Choroid plexus epithelial cell (primary cell): ENCODE measurements at places on chromosomes 12 and 14.

- DNase-seq: no peak
Observed at GRCh38 chr12:3333583-3333982, 157.4 kb upstream of the PRMT8 start.

DNA sequence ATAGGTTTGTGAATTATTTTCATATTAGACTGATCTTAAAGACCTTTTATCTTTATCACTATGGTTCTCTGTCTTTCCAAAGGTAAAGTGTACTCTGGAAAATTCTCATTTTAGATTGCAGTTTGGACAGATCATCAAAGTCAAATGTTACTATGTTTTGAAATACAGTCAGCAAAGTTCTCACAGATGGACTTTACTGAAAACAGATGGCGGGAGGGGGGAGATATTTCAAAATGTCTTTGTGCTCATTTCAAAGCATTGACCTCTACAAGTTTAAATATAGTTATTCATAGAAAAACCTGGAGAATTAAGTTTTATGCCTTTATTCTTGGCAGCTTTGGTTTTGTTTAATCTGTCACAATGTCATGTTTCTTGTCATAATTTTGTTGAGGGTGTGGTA, 51.8 kb upstream of the LRTM2 start:
- DNase-seq: no peak

GRCh38 chr12:115002434-115002833, 318.5 kb upstream of the TBX3 start:
- no peak for DNase-seq

- DNase-seq: no peak
Observed at GRCh38 chr14:74194506-74195274, 44.6 kb upstream of the VSX2 start.

DNA sequence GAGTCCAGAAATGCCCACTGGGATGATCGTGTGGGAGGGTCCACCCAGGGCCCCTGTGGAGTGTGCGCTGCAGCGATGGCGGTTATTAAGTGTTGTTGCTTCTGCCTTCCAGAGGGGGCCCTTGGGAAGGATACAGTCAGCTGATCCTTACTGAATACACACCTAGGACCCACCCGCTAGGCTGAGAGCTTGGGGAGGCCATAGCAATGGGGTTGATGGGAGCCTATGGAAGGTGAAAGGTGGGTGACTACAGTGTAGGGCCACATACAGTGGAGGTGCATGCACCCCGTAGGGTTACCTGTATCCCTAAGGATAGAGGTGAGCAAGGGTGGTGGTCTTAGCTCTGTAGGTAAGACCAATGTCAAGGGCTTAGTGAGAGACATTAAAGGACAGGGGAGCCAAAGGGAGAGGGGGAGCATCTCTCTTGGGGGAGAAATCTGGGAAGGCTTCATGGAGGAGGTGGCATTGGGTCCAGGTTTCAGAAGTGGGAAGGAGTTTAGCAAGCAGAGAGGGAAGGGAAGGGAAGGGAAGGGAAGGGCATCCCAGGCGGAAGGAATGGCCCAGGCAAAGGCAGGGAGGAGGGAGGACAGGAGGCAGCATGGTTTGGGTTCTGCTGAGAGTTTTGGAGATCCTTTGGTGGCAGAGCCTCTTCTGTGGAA, 73.1 kb upstream of the RIN3 start:
- no peak for DNase-seq

- no peak for DNase-seq
Observed at GRCh38 chr12:71870416-71870815, 30.9 kb downstream of the TBC1D15 start.

DNA sequence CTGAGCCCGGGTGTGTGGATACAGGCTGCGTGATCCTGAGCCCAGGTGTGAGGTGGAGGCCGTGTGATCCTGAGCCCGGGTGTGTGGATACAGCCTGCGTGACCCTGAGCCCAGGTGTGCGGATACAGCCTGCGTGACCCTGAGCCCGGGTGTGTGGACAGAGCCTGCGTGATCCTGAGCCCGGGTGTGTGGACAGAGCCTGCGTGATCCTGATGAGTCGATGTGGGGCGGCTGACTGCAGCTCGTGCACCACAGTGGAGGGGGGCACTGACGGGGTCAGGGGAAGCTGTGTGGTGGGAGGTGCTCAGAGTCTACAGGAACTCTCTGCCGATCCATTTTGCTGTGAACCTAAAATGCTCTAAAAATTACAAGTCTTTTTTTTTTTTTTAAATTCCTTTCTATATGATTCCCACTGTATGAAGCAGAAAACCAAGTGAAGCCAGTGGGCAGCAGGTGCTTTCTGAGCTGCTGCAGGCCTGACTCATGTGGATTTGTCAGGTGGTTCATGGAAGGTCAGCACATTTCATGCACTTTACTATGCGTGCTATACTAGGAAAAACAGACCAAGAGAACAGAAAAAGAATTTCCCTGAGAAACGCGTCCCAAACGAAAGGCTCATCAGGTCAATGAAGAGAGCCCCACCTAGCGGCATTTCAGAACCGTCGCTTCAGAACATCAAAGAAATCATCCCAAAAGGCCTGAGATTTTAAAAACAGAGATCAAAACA, 19.3 kb downstream of the BRF1 start:
- DNase-seq: peak; percentile 88

GRCh38 chr14:67559639-67560038, 26.5 kb downstream of the PLEKHH1 start:
- DNase-seq: peak; percentile 11

DNA sequence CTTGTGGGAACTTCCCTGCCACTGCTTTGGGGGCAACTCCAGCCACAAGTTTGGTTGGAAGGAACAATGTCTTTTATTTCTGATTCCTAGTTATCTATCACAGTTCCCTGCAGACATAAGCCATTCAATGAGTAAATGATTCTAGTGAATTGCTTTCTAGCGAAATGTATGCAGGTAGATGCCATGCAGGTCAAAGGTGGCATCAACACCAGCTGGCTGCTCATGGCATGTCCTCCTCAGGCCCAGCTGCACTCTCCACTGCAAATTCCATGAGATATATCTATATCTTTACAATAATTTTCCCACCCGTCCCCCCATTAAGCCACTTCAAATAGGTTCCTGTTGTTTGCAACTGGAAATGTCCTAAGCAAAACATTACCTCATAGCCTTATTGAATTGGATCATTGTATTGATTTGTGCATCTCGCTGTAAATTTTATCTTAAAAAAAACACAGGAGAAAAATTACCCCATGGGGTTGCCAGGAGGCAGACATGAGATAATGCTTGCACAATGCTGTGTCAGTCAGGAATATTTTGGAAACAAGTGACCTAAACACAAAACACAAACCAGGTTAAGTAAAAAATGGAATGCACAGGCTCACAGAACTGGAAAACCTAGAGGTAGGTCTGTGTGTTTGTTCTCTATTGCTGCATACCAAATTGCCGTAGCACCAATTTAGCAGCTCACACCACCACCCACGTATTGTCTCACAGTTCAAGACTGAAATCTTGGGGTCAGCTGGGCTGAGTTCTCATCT, 32.8 kb upstream of the TXNRD1 start:
- peak; percentile 65 for DNase-seq

DNA sequence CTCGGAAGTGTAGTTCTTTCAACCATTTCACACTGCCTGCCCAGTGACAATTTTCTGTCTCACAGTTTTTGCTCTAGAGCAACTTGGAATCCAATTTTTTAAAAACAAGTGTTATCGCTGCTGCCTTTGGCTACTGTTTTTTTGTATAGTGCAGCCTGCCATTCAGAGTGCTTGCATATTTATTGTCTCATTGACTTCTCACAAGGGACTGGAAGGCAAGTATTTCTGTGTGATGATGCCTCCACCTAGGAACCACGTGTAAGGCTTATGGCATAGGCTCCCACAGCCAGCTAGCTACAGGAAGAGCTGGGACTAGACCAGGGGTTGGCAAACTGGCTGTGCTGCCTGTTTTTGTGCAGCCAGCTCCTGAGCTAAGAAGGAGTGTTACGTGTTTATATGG, 903 bp downstream of the PARPBP start:
- peak; percentile 48 for DNase-seq

DNA sequence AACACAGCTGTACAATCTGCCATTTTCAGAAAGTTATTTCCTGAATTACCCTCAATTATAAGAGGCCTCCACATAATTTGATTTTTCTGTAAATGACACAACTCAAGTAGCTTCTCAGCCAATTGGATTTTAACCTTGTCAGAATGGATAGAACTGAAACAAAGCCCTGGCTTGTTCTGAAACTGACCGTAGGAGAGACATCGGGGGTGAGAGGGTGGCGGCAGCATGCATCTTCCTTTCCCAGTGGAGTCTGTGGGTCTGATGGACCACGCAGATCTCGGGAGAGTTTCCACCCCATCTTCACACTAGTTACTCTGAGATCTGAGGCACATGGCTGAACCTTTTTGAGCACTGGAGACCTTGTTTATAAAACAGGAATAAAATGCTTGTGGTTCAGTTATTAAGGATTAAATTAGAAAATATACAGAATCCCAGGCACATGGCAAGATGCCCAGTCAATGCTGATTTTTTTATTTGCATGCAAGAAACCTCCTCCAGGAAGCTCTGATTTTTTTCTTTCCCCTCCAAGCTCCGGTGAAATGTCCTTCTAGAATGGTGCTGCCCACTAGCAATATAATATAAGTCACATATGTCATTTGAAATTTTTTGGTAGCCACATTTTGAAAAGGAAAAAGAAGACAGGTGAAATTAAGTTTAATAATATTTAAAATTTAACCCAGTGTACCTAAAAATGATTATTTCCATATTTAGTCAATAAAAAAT, 153.9 kb downstream of the CHST11 start:
- no peak for DNase-seq

- DNase-seq: no peak
Observed at GRCh38 chr12:28693565-28694219, 455.4 kb upstream of the FAR2 start.

- no peak for DNase-seq
Observed at GRCh38 chr14:69711477-69711876, 55.5 kb upstream of the SRSF5 start.

GRCh38 chr12:78949532-78949931, 85.0 kb downstream of the SYT1 start:
- no peak for DNase-seq

DNA sequence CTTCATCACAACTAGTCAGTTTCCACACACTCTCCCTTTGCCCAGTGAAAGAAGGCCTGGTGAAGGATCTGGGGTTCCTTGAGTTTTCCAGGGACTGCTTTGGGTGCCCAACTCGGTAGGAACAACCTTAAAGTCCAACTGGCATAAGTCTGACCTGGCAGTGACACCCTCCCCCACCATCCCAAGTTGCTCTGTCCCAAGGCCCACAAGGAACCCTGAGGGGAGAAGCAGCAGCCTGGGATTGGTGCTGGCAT, 1.6 kb downstream of the KMT2D start:
- DNase-seq: no peak

DNA sequence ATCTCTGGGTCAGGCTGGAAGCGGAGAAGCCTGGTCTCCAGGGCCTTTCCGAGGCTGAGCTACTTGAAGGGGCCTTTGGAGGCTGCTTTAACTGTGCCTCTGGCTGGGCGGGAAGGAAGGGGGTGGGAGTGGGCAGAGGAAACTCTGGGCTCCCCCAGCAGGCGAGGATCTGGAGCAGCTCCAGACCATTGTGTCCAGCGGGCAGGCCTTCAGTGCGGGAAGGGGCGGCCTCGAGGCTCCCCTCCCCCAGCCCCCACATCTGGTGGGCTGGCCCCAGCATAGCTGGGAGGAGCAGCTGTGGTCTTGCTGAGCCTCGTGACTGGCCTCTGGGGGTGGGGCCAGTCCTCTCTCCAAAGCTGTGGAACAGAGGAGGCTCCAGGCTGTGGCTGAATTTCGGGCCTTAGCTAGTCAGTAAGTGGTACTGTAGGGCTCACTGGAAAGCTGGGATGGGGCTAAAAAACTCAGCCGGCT, 3.4 kb downstream of the TAMALIN start:
- peak; percentile 94 for DNase-seq

- no peak for DNase-seq
Observed at GRCh38 chr14:20658246-20658645, 16.8 kb upstream of the OR6S1 start.

GRCh38 chr14:102203382-102203781, 63.7 kb downstream of the WDR20 start:
- DNase-seq: no peak

GRCh38 chr14:54002653-54003052, 46.0 kb upstream of the BMP4 start:
- peak; percentile 30 for DNase-seq

GRCh38 chr12:126772171-126772864, 1494.7 kb upstream of the TMEM132C start:
- DNase-seq: peak; percentile 1

- peak; percentile 70 for DNase-seq
Observed at GRCh38 chr14:89164168-89165073, 252.6 kb downstream of the FOXN3 start.

DNA sequence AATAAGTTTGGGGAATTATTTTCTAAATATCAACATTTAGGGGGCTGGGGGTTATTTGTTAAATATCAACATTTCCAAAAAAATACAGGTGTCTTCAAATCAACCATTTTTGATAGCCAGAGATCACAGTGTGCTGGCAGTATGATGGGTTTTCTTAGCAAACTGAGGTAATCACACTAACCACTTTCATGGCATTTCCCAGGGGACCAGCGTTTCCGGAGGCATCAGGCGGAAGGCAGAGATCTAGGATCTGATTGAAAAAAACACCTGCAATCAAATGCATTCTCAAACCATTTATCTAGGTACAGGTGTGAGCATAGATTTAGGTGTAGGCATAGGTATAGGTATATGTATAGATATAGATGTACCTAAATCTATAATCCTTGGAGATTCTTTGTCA, 34.6 kb downstream of the GLRX5 start:
- DNase-seq: no peak

GRCh38 chr14:100256339-100256895, 17.5 kb downstream of the YY1 start:
- DNase-seq: no peak

- no peak for DNase-seq
Observed at GRCh38 chr14:101884934-101885576, 79.3 kb upstream of the DYNC1H1 start.

- DNase-seq: no peak
Observed at GRCh38 chr14:95300697-95301526, 18.8 kb downstream of the CLMN start.

GRCh38 chr12:110536834-110537604, 34.9 kb downstream of the RAD9B start:
- no peak for DNase-seq

GRCh38 chr12:14403711-14404196, 38.3 kb downstream of the ATF7IP start:
- DNase-seq: peak; percentile 95

DNA sequence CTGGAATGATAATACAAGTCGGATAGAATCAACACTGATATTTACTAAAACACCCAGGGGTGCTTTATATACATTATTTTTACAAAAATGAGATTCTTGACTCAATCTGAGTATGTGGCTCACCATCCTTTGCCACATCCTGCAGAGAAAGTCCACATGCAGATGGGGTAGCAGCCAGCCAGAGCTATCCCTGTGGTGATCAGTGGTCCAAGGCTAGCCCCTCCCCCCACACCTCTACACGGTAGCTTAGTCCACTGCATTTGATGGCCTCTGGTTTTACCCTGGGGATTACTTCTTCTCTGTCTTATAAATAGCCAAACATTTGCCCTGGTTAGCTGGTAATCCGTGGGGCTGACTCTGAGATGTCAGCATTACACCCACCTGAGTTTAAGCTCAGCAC, 28.1 kb upstream of the TTC7B start:
- DNase-seq: no peak
